Central memory CD8-positive, alpha-beta T cell (primary cell): ENCODE measurements at places on chromosomes 3 and 15.

- DNase-seq = no peak
Measured at GRCh38 chr15:40338921-40339620, 1.7 kb downstream of the CCDC9B start.

DNA sequence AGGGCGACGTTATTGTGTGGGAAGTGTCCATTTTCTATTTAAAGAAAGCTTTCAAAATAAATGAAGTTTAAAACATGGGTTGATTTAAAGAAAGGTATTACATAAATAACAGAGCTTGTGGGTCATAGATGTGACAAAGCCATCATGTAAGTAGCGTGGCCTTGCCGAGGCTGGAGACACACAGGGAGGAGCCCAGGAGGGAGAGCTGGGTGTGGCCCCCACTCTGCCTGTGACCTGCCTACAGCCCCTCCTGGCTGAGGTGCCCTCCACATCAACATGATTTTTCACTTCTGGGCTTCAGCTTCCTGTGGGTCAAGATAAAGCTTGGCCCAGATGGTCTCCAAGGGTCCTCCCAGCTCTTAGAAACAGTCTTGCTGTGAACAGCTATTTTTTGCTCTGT, 12.5 kb upstream of the MGLL start:
- DNase-seq = no peak

DNA sequence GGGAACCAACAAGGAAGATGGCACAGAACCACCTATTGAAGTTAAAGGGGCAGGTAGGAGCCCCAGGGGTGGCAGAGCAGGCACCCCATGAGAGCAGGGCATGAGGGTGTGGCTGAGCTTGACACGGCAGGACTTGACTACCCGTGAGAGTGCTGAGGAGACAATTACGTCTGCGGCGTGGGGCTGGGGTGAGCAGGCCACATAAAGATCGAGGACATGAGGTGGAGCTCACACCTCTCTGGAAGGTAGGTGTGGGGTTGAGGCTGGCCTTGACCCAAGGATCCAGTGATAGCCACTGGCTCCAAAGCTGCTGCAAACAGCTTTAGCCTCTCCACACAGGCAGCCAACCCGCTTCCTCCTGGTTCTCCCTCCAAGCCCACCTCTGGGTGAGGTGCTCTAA, 64.5 kb downstream of the PCSK6 start:
- DNase-seq = no peak

DNA sequence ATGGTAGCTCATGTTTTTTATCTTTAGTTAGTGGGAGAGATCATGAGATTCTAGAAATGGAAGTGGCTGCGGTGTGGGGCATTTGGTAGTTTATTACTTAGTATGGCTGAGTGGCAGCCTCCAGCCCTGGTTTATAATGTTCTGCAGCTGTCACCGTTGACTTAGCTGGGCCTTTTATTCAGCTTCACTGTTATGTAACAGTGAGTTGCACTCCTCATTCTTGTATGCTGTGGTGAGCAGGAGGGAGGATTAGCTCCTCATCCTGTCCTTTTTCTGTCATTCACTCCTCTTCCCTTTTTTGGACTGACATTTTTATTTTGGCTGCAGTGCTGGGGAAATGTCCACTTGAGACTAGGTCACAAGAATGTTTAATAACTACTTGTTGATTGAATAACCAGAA, 29.5 kb downstream of the RAD54L2 start:
- no peak for DNase-seq

- DNase-seq = no peak
Measured at GRCh38 chr15:69939513-69940440, 157.9 kb downstream of the TLE3 start.

DNA sequence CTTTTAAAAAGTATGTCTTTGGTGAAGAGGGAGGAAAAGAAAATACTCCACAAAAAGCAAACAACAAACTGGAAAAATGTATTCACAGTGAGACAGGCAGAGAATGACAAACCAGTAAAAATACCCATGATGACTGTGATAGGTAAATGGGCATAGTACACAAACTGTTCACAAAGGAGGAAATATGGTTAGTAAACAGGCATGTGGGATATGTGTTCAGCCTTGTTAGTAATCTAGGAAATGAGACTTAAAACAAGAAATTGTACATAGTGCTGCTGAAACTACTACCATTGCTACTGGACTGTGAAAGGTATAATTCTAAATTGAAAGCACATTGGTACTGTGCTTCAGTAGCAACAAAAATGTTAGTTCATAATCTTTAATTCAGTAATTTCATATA, 50.1 kb downstream of the UBE2E2 start:
- no peak for DNase-seq

DNA sequence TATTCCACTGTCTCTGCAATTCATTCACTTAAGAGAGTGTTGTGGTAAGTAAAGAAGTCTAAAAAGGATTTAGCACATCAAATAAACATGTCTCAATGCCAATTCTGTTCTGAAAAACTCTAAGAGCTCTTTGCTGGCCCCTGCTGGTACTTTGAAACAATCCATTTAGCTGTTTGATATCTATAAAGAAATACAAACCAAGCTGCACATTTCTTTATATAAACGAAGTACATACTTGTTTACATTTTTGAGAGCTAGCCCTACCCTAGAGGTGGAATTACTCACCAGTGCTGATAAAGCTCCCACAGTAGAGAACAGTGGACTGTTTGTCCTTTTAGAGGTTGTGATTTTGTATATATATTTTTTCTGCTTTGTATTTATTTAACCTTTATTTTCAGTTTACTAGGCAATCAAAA, 75.5 kb downstream of the NEDD4 start:
- no peak for DNase-seq

GRCh38 chr15:96067677-96068076, 262.8 kb upstream of the NR2F2 start:
- no peak for DNase-seq

GRCh38 chr3:170614214-170614966, 28.5 kb upstream of the SLC7A14 start:
- DNase-seq = no peak

DNA sequence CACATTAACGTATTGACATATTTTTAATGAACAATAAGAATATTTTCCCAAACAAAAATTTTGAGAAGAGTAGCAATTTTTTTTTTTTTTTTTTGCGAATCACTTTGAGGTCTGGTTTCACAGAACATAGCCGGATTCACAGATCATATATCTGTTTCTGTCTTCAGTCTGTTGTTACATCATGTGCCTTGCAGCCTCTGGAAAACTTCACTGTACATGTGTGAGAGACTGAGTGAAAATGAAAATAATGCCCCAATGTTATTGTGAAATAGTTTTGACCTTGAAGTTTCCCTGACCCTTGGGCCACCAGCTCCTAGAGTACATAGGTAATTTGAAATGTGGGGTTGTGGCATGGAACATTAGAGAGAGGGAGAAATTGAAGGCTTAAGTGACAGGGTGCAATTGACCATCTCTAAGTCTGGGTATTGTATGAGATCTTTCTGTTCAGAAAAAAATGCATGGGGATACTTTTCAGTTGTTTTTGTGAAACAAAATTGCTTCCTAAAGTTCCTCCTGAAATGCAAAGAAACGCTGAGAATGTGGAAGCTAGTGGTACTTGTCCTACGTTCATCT, 14.0 kb downstream of the ITPR1 start:
- no peak for DNase-seq
